ENCODE measurements at places on chromosomes 7 and 10. TPM values are rescaled to one million over a fixed set of nuclear protein-coding genes. Genes with fewer than 3 reads are reported as not detected.

The MEIG1 gene
- total RNA-seq, result 0.80 TPM

The SLC26A3 gene
- not detected for total RNA-seq

The LRRD1 gene
- 0.59 TPM for total RNA-seq

The FGF8 gene
- total RNA-seq, result 1.1 TPM

The SNX13 gene
- 34.3 TPM for total RNA-seq

The CC2D2B gene
- 2.1 TPM for total RNA-seq

The CALHM3 gene
- not detected for total RNA-seq

The BTBD16 gene
- 0.23 TPM for total RNA-seq

The OR2A1 gene
- total RNA-seq, result not detected

The CFAP70 gene
- total RNA-seq, result 1.7 TPM

The ATOH7 gene
- 0.23 TPM for total RNA-seq

The PKD2L1 gene
- total RNA-seq, result 0.44 TPM

The SPDYE16 gene
- total RNA-seq, result not detected
